Aorta (tissue), 5 donors: ENCODE measurements at places on chromosomes 6 and 20. TPM values are rescaled to one million over a fixed set of nuclear protein-coding genes. Genes with fewer than 3 reads are reported as not detected.
A peak's percentile ranks its signal among the peaks of the same experiment; 100 is the strongest.

- DNase-seq = no peak
These were observed 42.8 kb downstream of the MCHR2 start for GRCh38 chr6:99951016-99951805.

GRCh38 chr6:80607811-80608391 is 501.4 kb downstream of the BCKDHB start:
- DNase-seq = no peak

- DNase-seq = peak; percentile 37
These were observed 37.8 kb downstream of the DUSP22 start for GRCh38 chr6:329888-330691.

DNA sequence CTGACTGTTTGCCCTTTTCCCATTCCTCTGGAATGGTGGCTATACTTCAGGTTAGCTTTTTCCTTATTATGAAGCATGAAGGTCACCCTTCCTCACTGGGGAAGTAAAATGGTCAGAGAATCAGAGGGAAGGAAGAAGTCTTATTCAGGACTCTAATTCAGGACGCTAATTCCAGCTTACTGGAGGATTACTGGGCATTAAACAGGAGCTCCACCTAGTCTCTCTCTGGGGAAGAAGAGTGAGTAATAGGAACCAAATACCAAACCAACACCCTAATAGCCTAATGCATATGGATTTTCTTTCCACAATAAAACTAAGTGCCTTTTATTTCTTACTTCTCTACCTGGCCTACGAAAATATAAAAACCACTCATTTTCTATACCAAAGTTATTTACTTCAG is 10.1 kb downstream of the CRISP1 start:
- DNase-seq = no peak

GRCh38 chr20:63083831-63084562 is 77.2 kb upstream of the BHLHE23 start:
- peak; percentile 34 for DNase-seq

TNNC2 gene
- total RNA-seq = not detected

CDSN gene
- total RNA-seq = not detected
